ENCODE measurements at places on chromosomes 12 and 14. TPM values are rescaled to one million over a fixed set of nuclear protein-coding genes. Genes with fewer than 3 reads are reported as not detected.

WASHC4 gene
- 70.8 TPM for total RNA-seq

PIWIL1 gene
- total RNA-seq, result 0.12 TPM

KRT77 gene
- not detected for total RNA-seq

ALX1 gene
- total RNA-seq, result not detected

DPPA3 gene
- total RNA-seq, result not detected

LRTM2 gene
- total RNA-seq, result not detected

CLEC6A gene
- not detected for total RNA-seq

TPH2 gene
- not detected for total RNA-seq

SMARCD1 gene
- total RNA-seq, result 49.5 TPM

SDR9C7 gene
- not detected for total RNA-seq

CDC42BPB gene
- 165 TPM for total RNA-seq

BHLHE41 gene
- 99.6 TPM for total RNA-seq

FAM181A gene
- total RNA-seq, result not detected

SUPT16H gene
- 46.8 TPM for total RNA-seq

KRT71 gene
- not detected for total RNA-seq

GALC gene
- total RNA-seq, result 31.3 TPM

C12orf60 gene
- 0.43 TPM for total RNA-seq

- DNase-seq, result no peak
Measured at GRCh38 chr12:49220972-49221371, 32.1 kb upstream of the TUBA1A start.

DNA sequence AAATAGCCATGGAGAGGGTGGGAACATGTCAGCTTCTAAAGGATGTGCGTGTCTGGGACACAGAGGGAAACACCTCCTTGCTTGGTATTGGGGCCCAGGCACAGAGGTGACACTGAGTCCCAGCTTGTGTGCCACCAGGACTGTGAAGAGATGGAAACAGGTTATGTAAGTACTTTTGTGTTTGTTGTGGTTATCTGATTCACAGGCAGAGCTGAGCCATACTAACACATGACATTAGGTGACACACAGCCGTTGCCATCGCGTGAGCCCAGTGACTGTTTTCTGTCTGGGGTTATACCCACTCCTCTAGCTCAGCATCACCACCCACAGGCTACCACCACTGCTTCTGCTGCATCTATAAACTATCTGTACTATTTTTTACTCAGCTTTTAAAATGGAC, 12.1 kb upstream of the FLVCR2 start:
- DNase-seq, result no peak

DNA sequence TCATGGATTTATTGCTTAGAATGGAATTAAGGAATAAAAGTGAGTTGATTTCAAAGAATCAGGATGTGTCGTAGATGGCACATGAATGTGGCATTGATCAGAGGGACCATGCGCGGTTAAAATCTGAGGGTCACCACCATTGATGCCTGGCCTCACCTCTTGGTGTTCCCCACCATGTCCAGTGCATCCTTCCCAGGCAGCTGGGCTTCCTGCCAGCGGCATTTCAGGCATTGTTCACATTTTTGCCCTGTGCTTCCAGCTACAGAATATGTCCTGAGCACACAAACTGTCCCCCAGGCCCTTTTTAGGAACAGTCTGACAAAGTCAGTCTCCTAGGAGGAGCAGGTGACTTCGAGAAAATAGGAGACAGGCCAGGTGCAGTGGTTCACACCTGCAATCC, 42.0 kb upstream of the TSPAN9 start:
- DNase-seq, result no peak

- no peak for DNase-seq
Measured at GRCh38 chr14:83988275-83988674, 1541.7 kb upstream of the FLRT2 start.

- DNase-seq, result no peak
Measured at GRCh38 chr14:66115740-66116502, 370.2 kb upstream of the CCDC196 start.

DNA sequence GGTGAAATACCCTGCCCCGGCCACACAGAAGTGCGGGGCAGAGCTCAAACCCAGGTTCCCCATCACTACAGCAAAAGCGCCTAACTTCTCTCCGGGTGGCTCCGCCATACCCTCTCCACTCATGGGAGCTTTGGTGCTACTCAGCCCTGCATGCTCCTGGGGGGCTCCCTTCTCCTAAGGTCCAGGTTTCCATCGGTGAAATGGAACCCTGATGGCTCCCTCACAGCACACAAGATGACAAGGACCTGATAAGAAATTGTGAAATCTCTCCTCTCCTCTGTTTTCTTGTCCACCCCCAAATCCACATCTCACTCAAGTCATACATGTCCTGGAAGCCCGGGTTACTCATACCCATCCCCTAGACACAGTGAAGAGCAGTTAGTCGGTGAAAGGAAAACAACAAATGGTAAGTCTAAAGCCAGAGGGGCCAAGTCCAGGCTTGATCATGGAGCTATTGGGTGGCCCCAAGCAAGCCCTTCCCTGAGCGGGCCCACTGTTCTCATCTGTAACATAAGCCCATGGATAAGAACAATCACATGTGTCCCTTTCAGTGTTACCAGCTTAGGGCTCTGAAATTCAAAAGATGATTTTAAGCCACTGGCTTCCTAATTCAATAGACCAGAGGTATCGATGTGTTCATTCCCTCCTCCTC, 317.5 kb downstream of the BCL11B start:
- no peak for DNase-seq

DNA sequence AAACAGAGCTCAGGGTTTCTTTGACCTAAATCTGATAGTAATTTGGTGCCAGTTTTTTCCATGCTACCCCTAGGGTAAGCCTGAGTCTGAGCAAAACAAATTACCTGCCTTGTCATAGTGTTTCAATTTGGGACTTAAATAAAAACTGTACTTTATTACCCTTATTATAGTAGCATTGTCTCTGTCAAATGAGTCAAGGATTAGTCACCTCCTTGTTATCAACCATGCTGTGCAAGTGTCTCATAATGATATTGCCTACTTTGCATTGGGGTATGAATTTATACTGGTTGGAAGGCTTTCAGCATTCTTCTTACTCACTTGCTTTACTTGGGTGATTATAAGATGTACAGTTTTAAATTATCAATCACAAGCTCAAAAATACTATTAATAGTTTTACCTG, 380.0 kb downstream of the LRFN5 start:
- no peak for DNase-seq

DNA sequence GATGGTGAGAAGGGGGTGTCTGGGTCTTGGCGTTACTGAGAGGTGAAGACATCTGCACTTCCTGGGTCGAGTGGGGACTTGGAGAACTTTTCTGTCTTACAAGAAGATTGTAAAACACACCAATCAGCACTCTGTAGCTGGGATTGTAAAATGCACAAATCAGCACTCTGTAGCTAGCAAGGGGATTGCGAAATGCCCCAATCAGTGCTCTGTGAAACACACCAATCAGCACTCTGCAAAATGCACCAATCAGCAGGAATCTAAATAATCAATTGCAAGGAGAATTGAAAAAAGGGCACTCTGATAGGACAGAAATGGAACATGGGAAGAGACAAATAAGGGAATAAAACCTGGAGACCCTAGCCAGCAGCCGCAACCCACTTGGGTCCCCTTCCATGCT, 376.1 kb upstream of the SFSWAP start:
- no peak for DNase-seq

DNA sequence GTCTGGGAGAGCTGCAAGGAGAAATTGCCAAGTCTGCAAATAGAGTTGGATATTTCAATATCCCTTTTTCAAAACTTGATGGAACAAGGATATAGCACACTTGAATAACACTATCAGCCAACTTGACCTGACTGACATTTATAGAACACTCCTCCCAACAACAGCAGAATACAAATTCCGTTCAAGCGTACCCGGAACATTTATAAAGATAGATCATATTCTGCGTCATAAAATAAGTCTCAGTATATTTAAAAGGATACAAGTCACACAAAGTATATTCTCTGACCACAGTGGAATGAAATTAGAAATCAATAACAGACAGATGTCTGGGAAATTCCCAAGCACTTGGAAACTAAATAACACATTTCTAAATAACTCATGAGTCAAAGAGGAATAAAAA, 29.0 kb upstream of the MEG3 start:
- DNase-seq, result no peak

- DNase-seq, result no peak
Measured at GRCh38 chr12:105444653-105445102, 114.2 kb downstream of the C12orf75 start.

- DNase-seq, result peak; percentile 49
Measured at GRCh38 chr14:95774265-95775160, 60.6 kb upstream of the TCL1A start.

GRCh38 chr14:81385419-81385818, 14.7 kb downstream of the STON2 start:
- no peak for DNase-seq

- no peak for DNase-seq
Measured at GRCh38 chr14:36515896-36516718, 3.9 kb downstream of the NKX2-1 start.

DNA sequence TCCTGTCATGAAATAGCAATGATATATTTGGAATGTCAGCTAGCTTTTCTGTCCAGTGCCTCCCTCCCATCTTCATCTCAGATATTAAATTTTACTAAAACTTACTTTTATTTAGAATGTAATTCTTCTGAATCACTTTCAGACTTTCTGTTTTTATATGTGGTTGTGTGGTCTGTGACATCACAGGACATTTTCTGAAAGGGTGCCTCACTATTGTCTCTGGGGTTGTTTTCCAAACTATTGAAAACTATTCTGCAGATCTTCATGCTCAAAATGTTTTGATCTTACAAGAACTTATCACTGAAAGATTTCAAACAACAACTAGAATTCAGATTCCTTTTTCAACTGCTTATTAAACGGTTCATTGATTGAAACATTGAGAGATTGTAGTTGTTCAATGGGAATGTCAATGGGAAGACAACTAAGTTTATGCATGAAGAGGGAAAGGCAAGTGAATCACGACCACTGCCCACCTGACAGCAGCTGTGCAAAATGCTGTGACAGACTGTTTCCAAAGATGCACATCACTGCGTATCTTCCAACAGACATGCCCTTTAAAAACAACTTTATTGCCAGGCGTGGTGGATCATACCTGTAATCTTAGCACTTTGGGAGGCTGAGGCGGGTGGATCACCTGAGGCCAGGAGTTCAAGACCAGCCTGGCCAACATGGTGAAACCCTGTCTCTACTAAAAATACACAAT, 51.3 kb downstream of the KLRG1 start:
- DNase-seq, result no peak

DNA sequence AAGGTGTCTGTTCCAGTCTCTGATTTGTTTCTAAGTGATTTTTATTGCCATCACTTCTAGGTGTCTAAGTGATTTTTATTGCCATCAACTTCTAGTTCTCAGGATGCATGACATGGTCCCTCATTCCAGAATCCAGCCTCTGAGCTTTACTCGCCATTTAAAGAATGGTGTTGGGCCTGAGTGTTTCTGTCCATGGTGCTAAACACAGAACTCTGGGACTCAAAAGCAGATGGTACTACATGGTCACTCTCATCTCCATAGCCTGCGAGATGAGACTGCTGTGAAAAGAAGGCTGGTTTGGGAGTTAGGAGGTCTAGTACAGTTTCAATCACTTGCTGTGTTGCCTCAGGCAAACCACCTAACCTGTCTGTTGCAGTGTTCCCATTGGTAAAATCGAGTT, 276.6 kb downstream of the NRXN3 start:
- no peak for DNase-seq

DNA sequence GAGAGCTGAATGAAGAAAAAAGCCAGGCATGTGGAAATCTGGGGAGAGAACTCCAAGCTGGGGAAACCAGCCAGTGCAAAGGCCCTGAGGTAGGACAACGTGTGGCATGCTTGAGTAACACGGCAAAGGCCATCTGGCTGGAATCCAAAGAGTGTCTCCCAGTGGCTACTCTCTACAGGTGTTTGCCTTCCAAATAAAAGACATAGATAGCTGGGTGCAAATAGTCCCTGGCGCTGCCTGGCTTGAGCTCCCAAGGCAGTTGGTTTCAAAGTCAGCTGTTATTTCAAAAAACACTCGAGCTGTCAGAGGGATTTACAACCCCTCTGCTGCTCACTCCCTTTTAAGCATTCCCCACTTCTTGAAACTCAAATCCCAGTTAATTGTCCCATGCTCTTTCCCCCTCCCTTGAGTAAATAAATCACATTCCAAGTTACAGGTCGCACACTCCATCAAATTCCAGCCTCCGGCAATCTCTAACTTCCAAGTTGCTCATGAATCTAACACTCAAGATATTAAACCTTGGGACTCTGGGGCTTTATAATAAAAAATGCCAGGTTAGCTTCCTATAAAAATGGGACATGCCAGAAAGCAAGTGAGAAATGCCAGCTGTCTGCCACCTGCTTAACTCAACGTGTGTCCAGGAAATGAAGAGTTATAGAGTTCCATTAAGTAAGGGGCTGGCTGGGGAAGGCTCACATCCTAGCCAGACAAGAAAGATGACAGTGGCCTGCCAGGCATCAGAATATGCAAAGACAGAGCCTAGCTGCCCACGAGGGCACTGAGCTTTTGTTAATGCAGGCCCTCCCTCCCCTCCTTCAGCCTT, 133.6 kb upstream of the NOS1 start:
- no peak for DNase-seq

- DNase-seq, result no peak
Measured at GRCh38 chr12:88303335-88303734, 161.2 kb downstream of the TMTC3 start.

DNA sequence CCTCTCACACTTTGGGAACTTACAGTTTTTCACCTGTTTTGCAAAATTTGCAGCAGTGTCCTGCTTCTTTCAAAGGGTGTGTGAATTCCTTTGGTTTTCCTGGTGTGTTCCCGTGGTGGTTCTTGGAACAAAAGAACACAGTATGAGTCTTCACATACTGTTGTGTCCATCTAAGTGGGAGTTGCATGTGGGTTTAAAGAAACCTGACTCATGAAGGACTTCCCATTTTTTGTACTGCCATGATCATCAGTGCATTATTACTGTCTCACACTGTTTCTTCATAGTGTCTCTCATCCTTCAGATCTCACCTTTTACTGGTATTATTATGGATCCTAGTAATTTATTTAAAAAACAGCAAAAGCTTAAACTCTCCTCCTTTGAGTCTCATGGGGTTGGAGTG, 3.8 kb upstream of the GZMH start:
- no peak for DNase-seq

GRCh38 chr12:53048780-53049401, 974 bp upstream of the TNS2 start:
- DNase-seq, result no peak

All from mucosa of gallbladder (tissue), 1 donor.